ENCODE measurements at places on chromosomes 12 and 14. TPM values are rescaled to one million over a fixed set of nuclear protein-coding genes. Genes with fewer than 3 reads are reported as not detected.
A peak's percentile ranks its signal among the peaks of the same experiment; 100 is the strongest.

GRCh38 chr12:113137861-113138783, 2.6 kb upstream of the RASAL1 start:
- H3K27me3 ChIP-seq = peaks cover 19% of the 10 kb centered on the region
- no peaks in the 10 kb centered on the region for H3K36me3 ChIP-seq

GRCh38 chr14:51677266-51677665, 25.6 kb downstream of the FRMD6 start:
- no peaks in the 10 kb centered on the region for H3K36me3 ChIP-seq
- no peak overlapping the region for H3K4me3 ChIP-seq
- H3K4me1 ChIP-seq = peaks cover 6% of the 10 kb centered on the region
- H3K27me3 ChIP-seq = peaks cover 10% of the 10 kb centered on the region
- no peak for DNase-seq

The DACT1 gene
- total RNA-seq = 6.3 TPM

The ZC3H10 gene
- total RNA-seq = 8.4 TPM

GRCh38 chr12:96719660-96720362, 187.2 kb upstream of the NEDD1 start:
- DNase-seq = no peak
- H3K4me3 ChIP-seq = no peak overlapping the region
- no peak overlapping the region for H3K27ac ChIP-seq
- H3K27me3 ChIP-seq = no peaks in the 10 kb centered on the region

The INHBE gene
- total RNA-seq = 0.24 TPM

GRCh38 chr12:80549298-80549697, 105.3 kb downstream of the PTPRQ start:
- DNase-seq = no peak
- no peaks in the 10 kb centered on the region for H3K36me3 ChIP-seq
- H3K4me1 ChIP-seq = no peaks in the 10 kb centered on the region
- H3K4me3 ChIP-seq = no peak overlapping the region
- H3K27ac ChIP-seq = no peak overlapping the region

The A2ML1 gene
- 4.4 TPM for total RNA-seq

DNA sequence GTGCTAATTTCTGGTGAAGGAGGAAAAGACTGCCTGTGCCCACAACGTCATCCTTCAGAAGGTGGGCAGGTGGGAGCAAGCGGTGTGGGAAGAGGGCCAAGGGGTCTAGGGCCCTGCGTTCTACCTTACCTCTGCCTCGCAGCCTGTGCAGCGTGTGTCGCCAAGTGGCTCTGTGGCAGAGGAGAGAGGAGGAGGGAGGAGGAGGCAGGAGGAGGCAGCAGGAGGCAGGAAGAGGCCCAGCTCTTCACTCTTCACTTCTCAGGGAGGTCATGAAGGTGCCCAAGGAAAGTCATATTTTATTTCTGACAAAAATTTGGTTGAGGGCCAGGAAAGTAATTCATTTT, 177.9 kb downstream of the MYRFL start:
- no peaks in the 10 kb centered on the region for H3K36me3 ChIP-seq
- H3K27ac ChIP-seq = peak overlapping the region; percentile 29
- DNase-seq = no peak
- peaks cover 2% of the 10 kb centered on the region for H3K4me1 ChIP-seq
- H3K4me3 ChIP-seq = no peak overlapping the region

DNA sequence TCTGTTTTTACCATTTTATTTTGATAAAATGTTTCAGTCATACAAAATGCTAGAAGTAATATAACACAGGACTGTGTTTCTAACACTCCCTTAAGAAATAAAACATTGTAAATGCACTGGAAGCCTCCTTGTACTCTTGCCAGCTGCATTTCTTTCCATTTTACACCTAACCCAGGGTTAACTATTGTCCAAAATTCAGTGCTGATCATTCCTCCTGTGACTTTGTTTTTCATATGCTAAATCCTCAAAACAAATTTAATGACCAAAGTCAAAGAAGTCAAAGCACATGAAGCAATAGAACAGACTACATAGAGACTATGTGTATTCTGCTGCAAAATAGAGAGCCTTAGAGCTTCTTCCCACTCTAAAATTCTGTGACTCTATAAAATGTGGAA, 420.3 kb upstream of the PRICKLE1 start:
- no peaks in the 10 kb centered on the region for H3K36me3 ChIP-seq
- H3K27ac ChIP-seq = no peak overlapping the region
- no peaks in the 10 kb centered on the region for H3K4me1 ChIP-seq
- H3K4me3 ChIP-seq = no peak overlapping the region

The SPX gene
- 0.59 TPM for total RNA-seq

- peaks cover 24% of the 10 kb centered on the region for H3K27me3 ChIP-seq
- no peaks in the 10 kb centered on the region for H3K4me1 ChIP-seq
- no peaks in the 10 kb centered on the region for H3K36me3 ChIP-seq
- H3K27ac ChIP-seq = no peak overlapping the region
- no peak overlapping the region for H3K4me3 ChIP-seq
These were observed 76.3 kb upstream of the RTL1 start for GRCh38 chr14:100979780-100980179.

The KRT86 gene
- total RNA-seq = not detected

DNA sequence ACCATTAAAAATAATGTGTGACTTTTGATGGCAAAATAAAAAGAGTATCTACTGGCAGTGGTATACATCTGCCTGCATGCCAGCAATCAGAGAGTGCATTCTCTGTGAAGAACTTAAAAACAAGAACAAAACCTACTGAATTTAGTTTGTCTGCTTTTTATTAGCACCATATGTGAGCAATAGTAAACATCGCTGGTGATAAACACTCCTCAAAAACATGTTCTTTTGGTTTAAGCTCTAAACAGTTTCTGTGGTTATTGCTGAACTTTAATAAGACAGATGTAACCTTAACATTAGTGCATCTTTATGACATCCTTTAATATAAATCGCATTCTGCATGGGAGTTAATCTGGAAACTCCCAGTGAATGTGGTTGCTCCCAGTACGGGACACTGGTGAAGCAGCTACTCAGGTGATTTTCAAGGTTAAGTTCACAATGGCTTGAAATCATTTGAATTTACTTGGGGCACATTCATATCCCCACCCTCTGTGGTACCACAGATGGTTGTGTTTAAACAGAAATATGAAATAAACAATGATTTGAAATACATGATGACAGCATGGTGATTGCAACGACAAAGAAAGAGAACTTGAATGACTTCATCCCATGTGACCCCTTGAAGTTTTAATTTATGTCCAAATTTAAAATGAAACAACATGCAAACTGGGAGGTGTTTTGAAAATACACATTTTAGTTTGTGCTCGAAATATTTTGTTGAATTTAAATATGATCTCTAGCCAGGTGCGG, 285.9 kb downstream of the FOXN3 start:
- H3K4me3 ChIP-seq = no peak overlapping the region
- no peak for DNase-seq
- no peaks in the 10 kb centered on the region for H3K27me3 ChIP-seq

The MAP1LC3B2 gene
- 0.80 TPM for total RNA-seq

The ATP6V1D gene
- 86.6 TPM for total RNA-seq

DNA sequence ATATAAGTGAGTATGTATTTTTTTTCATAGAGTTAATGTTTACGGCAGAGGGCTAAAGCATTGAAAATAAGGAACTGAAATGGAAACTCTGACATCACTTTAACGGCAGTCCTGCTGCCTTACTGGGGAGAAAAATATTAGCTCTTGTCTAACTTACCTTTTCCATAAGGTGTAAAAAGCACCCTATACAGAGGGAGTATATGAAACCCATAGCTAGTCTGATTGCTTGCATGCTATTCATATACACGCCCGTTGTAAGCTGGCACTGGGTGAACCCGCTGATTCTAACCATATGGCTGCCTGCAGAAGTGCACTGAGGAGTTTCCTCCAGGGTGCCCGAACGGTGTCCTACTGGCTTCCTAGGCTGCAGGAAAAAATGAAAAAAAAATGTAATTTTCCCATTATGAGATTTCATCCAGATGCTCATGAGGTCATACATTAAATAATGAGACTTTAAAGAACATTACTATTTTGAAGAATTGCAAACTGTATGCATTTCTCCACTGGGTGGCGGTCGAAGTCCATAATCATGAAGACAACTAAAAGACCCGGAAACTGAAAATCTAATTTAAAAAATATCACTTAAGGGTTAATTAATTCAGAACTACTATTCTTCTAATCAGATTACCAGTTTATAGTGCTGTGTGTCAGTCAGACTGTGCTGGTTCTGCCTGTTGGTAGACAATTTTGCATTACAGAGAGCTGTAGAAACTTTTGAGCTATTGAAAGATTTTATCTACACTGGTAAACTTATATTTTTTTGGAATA, 144.7 kb downstream of the ALX1 start:
- no peak overlapping the region for H3K27ac ChIP-seq
- H3K36me3 ChIP-seq = no peaks in the 10 kb centered on the region
- H3K4me3 ChIP-seq = no peak overlapping the region
- H3K4me1 ChIP-seq = no peaks in the 10 kb centered on the region
- no peaks in the 10 kb centered on the region for H3K27me3 ChIP-seq
- DNase-seq = peak; percentile 81

DNA sequence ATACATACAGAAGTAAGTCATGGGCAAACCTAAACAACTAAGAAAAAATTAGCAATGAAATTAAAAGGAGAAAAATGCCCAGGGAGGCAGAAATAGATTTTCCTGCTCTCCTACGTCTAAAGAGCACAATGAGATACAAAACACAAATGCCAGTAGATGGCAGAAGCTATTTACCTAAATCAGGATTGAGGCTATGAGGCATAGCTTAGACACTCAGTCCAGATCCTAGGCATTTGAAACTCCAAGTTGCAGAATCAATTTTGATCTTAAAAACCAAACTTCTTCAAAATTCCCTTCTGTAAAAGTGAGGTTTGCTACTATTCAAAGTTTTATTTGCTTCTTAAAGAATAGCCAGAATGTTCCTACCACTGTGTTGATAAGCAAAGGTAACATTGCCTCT, 368.6 kb downstream of the DAD1 start:
- no peak overlapping the region for H3K27ac ChIP-seq
- no peaks in the 10 kb centered on the region for H3K36me3 ChIP-seq
- H3K27me3 ChIP-seq = no peaks in the 10 kb centered on the region
- DNase-seq = no peak
- no peaks in the 10 kb centered on the region for H3K4me1 ChIP-seq

GRCh38 chr14:31164115-31164514, 43.5 kb downstream of the HECTD1 start:
- no peak for DNase-seq
- no peak overlapping the region for H3K4me3 ChIP-seq
- H3K27me3 ChIP-seq = no peaks in the 10 kb centered on the region
- no peak overlapping the region for H3K27ac ChIP-seq
- H3K36me3 ChIP-seq = peaks cover 88% of the 10 kb centered on the region

DNA sequence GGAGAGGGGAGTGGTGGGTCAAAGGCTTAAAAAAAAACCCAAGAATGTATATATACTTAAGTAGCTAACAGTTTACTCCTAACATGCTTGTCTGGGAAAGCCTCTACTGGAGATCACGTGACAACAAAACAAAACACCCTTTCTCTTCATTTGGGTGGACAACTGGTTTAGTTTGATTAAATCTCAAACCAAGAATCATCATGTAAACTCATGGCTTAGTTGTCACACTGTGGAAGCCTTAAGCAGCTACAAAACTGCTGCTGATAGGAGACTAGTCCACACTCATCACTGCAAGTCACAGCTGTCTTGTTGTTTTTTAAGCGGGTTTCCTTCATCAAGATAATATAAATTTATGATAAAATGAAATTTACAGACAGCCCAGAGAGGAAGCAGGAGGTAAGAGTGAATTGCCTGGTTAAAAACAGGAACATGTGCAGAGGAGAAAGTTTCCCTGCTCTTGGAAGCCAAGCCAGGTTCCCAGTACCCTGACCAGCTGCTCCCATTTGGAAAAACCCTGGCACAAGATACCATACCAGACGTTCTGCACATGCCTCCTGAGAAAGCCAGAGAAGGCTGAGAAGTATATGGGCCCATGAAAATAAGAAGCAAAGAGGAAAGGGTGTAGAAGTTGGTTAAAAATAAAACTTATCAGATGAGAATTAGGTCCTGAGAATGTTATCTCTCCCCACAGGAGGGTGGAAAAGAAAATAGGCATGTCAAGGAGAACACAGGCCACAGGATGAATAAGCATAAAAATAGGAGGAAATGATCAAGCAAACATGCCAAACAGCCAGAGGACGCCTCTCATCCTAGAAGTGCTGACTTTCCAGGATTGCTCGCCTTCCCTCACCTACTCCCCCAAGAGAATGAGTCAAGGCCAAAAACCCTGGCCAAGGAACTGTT, 34.0 kb downstream of the EGLN3 start:
- no peak overlapping the region for H3K27ac ChIP-seq
- DNase-seq = no peak
- no peak overlapping the region for H3K4me3 ChIP-seq
- H3K27me3 ChIP-seq = no peaks in the 10 kb centered on the region
- peaks cover 2% of the 10 kb centered on the region for H3K36me3 ChIP-seq
- H3K4me1 ChIP-seq = no peaks in the 10 kb centered on the region

The A2M gene
- total RNA-seq = not detected

GRCh38 chr14:93318927-93319326, 13.9 kb downstream of the BTBD7 start:
- no peaks in the 10 kb centered on the region for H3K27me3 ChIP-seq
- DNase-seq = no peak
- H3K4me3 ChIP-seq = no peak overlapping the region
- peaks cover 35% of the 10 kb centered on the region for H3K36me3 ChIP-seq
- no peak overlapping the region for H3K27ac ChIP-seq
- no peaks in the 10 kb centered on the region for H3K4me1 ChIP-seq

The GLIPR1L1 gene
- total RNA-seq = 1.3 TPM

DNA sequence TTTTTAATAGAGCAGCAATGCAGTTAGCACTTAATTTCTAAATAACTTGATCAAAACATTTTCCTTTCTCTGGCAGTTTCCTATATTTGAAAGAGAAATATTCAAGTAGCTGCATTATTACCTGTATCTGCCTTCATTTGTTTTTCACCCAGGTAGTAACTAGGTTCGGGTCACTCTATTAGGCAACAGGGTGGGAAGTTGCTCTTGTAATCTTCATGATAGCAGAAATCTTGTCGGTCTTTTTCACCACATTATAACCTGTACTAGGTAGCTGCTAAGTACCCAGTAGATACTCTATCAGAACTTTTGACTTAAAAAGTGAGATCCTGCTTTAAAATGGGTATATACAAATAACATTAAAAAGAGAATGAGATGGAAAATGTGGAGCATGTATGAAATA, 2.4 kb upstream of the PIK3C2G start:
- no peaks in the 10 kb centered on the region for H3K27me3 ChIP-seq
- H3K36me3 ChIP-seq = no peaks in the 10 kb centered on the region
- no peak for DNase-seq
- no peaks in the 10 kb centered on the region for H3K4me1 ChIP-seq
- H3K4me3 ChIP-seq = no peak overlapping the region
- H3K27ac ChIP-seq = no peak overlapping the region

- H3K36me3 ChIP-seq = no peaks in the 10 kb centered on the region
- no peak for DNase-seq
- no peak overlapping the region for H3K27ac ChIP-seq
- no peaks in the 10 kb centered on the region for H3K27me3 ChIP-seq
- no peak overlapping the region for H3K4me3 ChIP-seq
These were observed 23.2 kb upstream of the RAP1B start for GRCh38 chr12:68587448-68587873.

GRCh38 chr12:93541578-93542225, 30.8 kb upstream of the SOCS2 start:
- no peaks in the 10 kb centered on the region for H3K27me3 ChIP-seq
- no peak for DNase-seq
- H3K27ac ChIP-seq = no peak overlapping the region
- H3K4me3 ChIP-seq = peak overlapping the region; percentile 7
- H3K36me3 ChIP-seq = peaks cover 10% of the 10 kb centered on the region

- no peaks in the 10 kb centered on the region for H3K27me3 ChIP-seq
- H3K27ac ChIP-seq = no peak overlapping the region
- peaks cover 13% of the 10 kb centered on the region for H3K4me1 ChIP-seq
These were observed 104.4 kb downstream of the DAD1 start for GRCh38 chr14:22484632-22485031.

The PDZRN4 gene
- total RNA-seq = 4.3 TPM

GRCh38 chr14:22164616-22165015, 424.4 kb downstream of the DAD1 start:
- no peak overlapping the region for H3K27ac ChIP-seq
- no peaks in the 10 kb centered on the region for H3K27me3 ChIP-seq
- no peaks in the 10 kb centered on the region for H3K36me3 ChIP-seq
- no peak overlapping the region for H3K4me3 ChIP-seq
- no peak for DNase-seq
- no peaks in the 10 kb centered on the region for H3K4me1 ChIP-seq

Measured in endodermal cell (in vitro differentiated cells).